ENCODE measurements at places on chromosomes 13 and 19. TPM values are rescaled to one million over a fixed set of nuclear protein-coding genes. Genes with fewer than 3 reads are reported as not detected.

Gene ARL11
- 0.21 TPM for polyA plus RNA-seq

Gene KLK15
- polyA plus RNA-seq: not detected

Gene PLK5
- polyA plus RNA-seq: 0.54 TPM

Gene KCNN4
- polyA plus RNA-seq: not detected

Gene KLK3
- 1.00 TPM for polyA plus RNA-seq

Gene ZNF540
- 0.26 TPM for polyA plus RNA-seq

Gene KMT5C
- polyA plus RNA-seq: 81.7 TPM

Gene AP2S1
- 206 TPM for polyA plus RNA-seq

Gene ZNF708
- polyA plus RNA-seq: 6.5 TPM

Gene PRR12
- 3.9 TPM for polyA plus RNA-seq

Gene POLRMT
- polyA plus RNA-seq: 103 TPM

Gene GARRE1
- polyA plus RNA-seq: 7.9 TPM

Gene GGN
- 3.4 TPM for polyA plus RNA-seq

Gene INSL3
- polyA plus RNA-seq: not detected

Gene TMC4
- polyA plus RNA-seq: 3.4 TPM

Gene ZNF497
- polyA plus RNA-seq: 6.8 TPM
